K562 (cell line): ENCODE measurements at places on chromosomes 4 and X. TPM values are rescaled to one million over a fixed set of nuclear protein-coding genes. Genes with fewer than 3 reads are reported as not detected.

DNA sequence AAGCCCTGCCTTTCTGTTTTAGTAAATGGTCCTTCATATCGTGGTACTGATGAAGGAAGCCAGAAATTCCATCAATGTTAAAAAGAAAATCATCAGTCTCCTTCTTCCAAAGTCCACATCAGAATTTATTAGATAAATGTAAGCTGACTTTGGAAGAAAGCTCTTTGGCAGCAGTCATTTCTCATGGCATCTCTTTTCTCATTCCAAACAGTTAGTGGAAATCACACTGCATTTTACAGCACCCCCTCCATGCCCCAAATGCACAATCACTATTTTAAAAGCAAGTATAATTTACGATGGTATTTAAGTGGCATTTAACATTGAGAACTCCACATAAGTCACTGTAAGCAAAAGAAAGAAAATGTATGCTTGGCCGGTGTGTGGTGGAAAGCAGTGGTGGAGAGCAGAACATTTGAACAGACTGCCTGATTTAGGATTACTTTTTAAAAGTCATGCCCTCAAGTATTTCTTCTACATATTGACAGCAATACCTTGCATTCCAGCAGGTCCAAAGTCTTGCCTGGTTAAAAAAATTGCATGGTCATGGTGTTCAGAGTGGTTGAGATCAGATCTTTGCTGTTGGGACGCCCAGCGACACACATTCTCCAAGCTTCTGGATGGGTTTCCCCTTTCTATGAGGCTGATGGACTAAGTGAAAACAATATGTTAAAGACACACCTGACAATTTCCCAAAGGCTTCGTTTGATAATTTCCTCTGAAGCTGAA lies 248.6 kb downstream of the ADAMTS3 start:
- H3K27ac ChIP-seq: no peak overlapping the region
- H3K4me3 ChIP-seq: no peak overlapping the region
- H3K36me3 ChIP-seq: peaks cover 26% of the 10 kb centered on the region; the same call in 1 of the 3 replicates
- no peaks in the 10 kb centered on the region for H3K27me3 ChIP-seq
- DNase-seq: peak; percentile 27
- no peaks in the 10 kb centered on the region for H3K4me1 ChIP-seq

DNA sequence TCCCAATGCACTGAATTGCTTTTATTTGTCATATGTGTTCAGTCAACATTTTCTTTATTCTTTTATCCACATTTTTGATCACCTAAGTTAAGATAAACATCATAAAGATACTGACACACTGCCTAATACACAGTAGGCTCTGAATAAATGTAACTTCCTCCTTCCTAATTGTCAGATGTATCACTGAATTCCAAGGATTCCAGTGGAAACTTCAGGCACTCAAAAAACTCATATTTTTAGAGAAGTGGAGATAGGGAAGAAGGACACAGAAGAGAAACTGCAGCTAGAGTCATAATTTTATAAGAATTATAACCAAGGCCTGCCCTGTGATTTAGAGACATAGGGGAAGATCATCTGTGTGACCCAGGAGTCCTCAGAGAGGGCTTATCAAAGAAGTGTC lies 753.3 kb downstream of the ADGRL3 start:
- DNase-seq: no peak
- no peaks in the 10 kb centered on the region for H3K4me1 ChIP-seq
- H3K36me3 ChIP-seq: no peaks in the 10 kb centered on the region
- no peak overlapping the region for H3K27ac ChIP-seq
- no peaks in the 10 kb centered on the region for H3K27me3 ChIP-seq
- no peak overlapping the region for H3K4me3 ChIP-seq

GRCh38 chr4:183354219-183354618 lies 32.0 kb upstream of the CLDN24 start:
- H3K36me3 ChIP-seq: no peaks in the 10 kb centered on the region
- no peak overlapping the region for H3K27ac ChIP-seq
- peaks cover 10% of the 10 kb centered on the region; the same call in 1 of the 2 replicates for H3K4me1 ChIP-seq
- no peak for DNase-seq
- H3K27me3 ChIP-seq: no peaks in the 10 kb centered on the region

Gene FHDC1
- total RNA-seq: 0.16 and 0.18 TPM in 2 replicates

- H3K36me3 ChIP-seq: no peaks in the 10 kb centered on the region
- H3K27me3 ChIP-seq: peaks cover 8% of the 10 kb centered on the region; the same call in 2 of the 3 replicates
- no peak overlapping the region for H3K4me3 ChIP-seq
Observed at GRCh38 chr4:26238778-26239679, 81.8 kb upstream of the RBPJ start.

GRCh38 chr4:186304866-186305505 lies 39.0 kb downstream of the F11 start:
- H3K27me3 ChIP-seq: peaks cover 33% of the 10 kb centered on the region
- no peaks in the 10 kb centered on the region for H3K4me1 ChIP-seq
- H3K27ac ChIP-seq: no peak overlapping the region
- DNase-seq: no peak

Gene UGT2A1
- total RNA-seq: not detected in 2 replicates

DNA sequence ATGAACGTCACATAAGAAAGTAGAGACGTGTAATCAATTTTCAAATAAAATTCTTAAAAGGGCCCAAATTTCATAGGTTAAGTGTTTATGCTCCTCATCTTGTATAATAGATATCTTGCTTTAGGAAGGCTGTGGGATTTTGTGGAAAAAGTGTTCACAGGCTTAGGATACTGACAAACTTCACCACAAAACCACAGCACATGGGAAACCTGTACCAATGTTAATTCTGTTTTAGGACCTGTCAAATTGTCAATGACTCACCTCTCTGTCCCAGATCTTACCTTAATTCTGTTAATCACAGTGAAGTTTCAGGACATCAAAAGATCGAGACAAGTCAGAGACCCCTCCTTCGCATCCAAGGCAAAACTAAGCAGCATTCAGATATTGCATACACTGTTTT lies 24.2 kb downstream of the FGFBP1 start:
- H3K4me3 ChIP-seq: no peak overlapping the region
- no peaks in the 10 kb centered on the region for H3K4me1 ChIP-seq
- H3K36me3 ChIP-seq: no peaks in the 10 kb centered on the region

DNA sequence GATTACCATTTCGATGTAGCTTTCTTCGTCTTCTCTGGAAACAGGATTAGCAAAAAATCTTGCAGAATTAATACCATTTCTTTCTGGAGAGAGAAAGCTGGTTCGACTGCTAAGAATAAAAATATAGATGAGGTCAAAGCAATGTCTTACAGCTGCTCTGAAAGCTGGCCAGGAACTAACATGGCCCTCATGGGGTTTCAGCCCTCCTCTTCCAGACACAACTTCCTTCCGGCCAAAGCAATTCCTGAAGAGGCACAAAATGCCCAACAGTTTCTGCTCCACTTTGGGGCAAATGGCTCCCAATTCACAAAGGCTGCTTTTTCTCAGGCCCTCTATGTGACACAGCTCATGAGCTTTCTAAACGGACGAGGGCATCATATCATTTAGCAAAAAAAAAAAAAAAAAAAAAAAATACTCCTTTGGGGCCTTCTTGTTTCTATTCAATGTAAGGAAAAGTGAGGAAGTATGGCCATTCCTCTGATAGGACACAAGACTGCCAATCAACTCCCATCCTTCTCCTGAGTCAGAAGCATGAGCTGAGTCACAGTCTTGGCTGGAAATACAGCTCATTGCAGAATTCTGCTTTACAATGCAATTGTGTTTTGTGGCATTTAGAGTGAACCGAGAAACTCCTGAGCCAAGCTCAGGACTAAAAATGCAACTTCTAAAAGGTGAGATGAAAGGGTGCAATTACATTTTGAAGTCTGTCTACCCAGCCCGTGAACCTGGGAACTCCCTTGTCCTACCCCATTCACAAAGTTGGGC lies 42.7 kb upstream of the CTAG2 start:
- DNase-seq: no peak
- H3K4me3 ChIP-seq: no peak overlapping the region

- no peaks in the 10 kb centered on the region for H3K36me3 ChIP-seq
- no peak overlapping the region for H3K27ac ChIP-seq
- no peak for DNase-seq
- H3K4me3 ChIP-seq: no peak overlapping the region
- no peaks in the 10 kb centered on the region; the same call in 2 of the 3 replicates for H3K27me3 ChIP-seq
Observed at GRCh38 chrX:150036181-150036580, 97.9 kb upstream of the EOLA2 start.

DNA sequence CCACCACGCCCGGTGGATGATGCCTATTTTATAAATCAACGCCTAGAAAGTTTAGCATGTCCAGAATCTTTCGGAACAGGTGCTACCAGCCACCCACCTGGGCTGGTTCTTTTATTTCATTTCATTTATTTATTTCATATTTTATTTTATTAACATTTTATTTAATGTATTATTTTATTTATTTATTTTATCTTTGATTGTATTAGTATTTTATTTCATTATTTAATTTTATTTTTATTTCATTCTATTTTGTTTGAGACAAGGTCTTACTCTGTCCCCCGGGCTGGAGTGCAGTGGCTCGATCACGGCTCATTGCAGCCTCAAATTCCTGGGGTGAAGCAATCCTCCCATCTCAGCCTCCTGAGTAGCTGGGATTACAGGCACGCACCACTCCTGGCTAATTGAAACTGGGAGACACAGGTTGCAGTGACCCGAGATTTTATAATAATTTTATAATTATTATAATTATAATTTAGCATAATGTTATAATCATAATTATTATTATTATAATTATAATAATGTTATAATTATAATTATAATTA lies 187.2 kb downstream of the SHOX start:
- H3K4me1 ChIP-seq: no peaks in the 10 kb centered on the region
- no peaks in the 10 kb centered on the region for H3K36me3 ChIP-seq
- H3K27me3 ChIP-seq: no peaks in the 10 kb centered on the region
- no peak overlapping the region for H3K27ac ChIP-seq
- DNase-seq: no peak

DNA sequence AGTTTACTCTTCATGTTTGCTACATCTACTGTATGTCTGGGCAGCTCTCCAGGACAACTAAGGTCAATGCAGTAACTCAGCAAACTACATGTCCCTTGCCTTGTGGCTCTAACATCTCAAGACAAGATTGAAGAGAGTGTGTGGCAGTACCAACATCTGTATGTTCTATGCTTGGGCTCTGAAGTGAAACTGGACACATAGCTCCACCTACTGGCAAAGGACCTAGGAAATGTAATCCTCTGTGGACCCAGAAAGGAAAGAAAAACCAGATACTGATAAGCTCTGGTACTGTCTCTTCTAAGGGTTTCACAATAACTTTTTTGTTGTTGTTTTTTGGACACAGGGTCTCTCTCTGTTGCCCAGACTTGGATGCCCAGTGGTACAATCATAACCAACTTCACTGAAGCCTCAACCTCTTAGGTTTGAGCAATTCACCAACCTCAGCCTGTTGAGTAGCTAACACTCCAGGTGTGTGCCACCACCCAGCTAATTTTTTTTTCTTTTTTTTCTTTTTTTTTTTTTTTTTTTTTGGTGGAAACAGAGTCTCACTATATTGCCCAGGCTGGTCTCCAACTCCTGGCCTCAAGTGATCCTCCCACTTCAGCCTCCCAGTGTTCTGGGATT lies 64.1 kb downstream of the QDPR start:
- no peak overlapping the region for H3K27ac ChIP-seq
- H3K27me3 ChIP-seq: no peaks in the 10 kb centered on the region
- no peaks in the 10 kb centered on the region for H3K4me1 ChIP-seq
- H3K36me3 ChIP-seq: no peaks in the 10 kb centered on the region
- DNase-seq: peak; percentile 74
